Stimulated activated CD4-positive, alpha-beta T cell treated with anti-CD3 and anti-CD28 coated beads, Interleukin-1b, Interleukin-23, amount 100 ng/mL, for 1 hour (primary cell): ENCODE measurements at places on chromosomes 4 and X.

GRCh38 chr4:149238097-149238496, 577.5 kb downstream of the IQCM start:
- DNase-seq, result no peak

DNA sequence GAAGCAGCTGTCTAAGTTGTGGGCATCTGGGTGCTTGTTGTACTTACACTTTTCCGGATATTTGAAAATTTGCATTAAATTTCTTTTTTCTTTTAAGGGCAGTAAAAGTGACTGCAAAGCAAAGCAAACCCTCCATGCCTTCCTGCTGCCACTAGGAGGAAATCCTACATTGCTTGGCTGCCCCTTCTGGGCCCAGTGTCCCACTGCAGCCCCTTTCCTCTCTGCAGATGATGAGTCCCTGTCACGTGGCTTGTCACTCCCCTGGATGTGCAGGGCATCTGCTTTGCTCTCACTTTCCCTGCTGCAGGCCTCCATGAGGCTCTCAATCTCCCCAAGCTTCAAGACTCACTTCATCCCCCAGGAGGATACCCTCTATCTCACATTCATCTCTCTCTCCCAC, 12.7 kb downstream of the TSR2 start:
- no peak for DNase-seq

DNA sequence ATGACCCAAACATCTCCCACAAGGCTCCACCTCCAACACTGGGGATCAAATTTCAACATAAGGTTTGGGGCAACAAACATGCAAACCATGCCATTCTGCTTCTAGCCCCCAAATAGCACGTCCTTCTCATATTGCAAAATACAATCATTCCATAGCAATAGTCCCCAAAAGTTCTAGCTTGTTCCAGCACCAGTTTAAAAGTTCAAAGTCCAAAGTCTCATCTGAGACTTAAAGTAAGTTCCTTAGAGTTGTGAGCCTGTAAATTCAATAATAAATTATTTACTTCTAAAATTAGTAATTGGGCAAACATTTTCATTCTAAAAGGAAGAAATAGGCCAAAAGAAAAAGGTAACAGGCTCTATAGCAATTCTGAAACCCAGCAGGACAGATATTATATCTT, 8.9 kb upstream of the TASL start:
- DNase-seq, result no peak

- DNase-seq, result no peak
Measured at GRCh38 chrX:53086464-53086863, 4.3 kb downstream of the TSPYL2 start.

- DNase-seq, result no peak
Measured at GRCh38 chr4:133969202-133969848, 232.3 kb downstream of the PABPC4L start.

DNA sequence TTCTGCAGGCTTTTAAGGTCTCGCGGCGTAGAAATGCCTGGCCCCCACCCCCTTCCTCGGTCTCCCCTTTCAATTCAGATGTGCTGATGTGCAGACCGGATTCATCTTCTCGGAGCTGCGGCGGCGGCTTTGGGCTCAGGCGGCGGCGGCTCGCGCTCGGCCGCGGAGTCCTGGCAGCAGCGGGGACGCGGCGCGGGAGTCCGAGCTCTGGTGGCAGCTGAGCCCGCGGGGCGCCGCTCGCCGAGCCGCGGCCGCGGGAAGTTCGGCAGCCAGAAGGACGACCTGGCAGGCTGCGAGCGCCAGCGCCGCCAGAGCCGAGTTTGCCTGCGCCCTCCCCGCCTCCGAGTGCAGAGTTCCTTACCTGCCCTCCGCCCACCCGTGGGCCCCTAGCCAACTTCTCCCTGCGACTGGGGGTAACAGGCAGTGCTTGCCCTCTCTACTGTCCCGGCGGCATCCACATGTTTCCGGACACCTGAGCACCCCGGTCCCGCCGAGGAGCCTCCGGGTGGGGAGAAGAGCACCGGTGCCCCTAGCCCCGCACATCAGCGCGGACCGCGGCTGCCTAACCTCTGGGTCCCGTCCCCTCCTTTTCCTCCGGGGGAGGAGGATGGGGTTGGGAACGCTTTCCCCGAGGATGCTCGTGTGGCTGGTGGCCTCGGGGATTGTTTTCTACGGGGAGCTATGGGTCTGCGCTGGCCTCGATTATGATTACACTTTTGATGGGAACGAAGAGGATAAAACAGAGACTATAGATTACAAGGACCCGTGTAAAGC, 448 bp downstream of the TLL1 start:
- DNase-seq, result no peak

DNA sequence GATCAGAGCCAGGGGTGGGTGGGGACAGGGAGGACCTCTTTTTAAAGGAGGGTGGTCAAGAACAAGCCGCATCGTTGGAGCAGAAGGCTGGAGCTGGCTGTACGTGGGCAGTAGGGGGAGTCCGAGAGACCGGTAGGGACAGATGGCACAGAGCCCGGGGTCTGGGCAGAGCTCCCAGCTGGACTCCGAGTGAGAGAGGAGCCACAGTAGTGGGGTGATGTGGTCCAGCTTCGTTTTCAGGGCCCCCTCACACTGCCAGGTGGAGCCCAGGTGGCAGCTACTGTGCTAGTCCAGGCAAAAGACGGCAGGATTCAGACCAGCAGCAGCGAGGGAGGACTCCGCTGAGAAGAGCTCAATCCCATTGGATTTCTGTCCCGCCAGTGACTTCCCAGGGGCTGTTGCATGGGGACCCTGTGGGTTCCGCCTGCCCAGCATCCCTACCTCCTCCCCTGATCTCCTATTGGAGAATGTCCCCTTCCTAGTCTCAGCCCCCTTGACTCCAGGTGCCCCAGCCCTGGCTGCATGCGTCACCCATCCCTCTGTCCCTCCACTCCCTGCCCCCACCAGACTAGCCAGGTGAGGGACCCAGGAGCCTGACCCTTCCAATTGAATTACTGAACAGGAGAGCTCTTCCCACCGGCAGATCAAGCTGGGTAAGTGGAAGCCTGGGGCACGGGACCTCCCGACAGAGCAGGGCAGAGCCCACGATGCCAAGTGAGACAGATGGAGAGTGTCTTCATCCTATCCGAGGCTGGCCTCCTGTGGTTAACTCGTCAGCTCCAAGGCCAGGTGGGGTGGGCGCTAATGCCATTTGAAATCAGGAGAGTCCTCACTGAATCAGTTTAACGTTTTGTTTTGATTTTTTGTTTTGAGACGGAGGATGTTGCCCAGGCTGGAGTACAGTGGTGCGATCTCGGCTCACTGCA, 2.9 kb downstream of the ARHGAP4 start:
- DNase-seq, result no peak

DNA sequence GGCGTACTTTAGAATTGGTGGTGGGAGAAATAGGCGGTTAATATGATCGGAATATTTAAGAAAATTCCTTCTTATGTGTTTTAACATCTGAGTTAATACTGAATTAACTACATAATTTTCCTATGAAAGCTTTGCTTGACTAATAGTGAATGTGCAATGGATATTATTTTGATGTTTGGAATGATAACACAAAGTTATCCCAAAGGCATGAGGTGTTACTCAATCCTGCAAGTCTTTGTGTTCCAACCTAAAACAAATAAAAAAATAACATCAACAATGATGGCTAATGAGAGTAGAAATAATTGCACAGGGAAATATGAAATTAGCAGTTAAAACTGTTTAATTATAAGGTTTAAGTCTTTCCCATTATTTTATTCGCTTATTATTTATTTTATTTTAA, 183.6 kb upstream of the ARSJ start:
- no peak for DNase-seq

GRCh38 chr4:125760201-125760819, 445.6 kb downstream of the FAT4 start:
- no peak for DNase-seq

- DNase-seq, result no peak
Measured at GRCh38 chr4:8176547-8177399, 18.2 kb upstream of the ABLIM2 start.

DNA sequence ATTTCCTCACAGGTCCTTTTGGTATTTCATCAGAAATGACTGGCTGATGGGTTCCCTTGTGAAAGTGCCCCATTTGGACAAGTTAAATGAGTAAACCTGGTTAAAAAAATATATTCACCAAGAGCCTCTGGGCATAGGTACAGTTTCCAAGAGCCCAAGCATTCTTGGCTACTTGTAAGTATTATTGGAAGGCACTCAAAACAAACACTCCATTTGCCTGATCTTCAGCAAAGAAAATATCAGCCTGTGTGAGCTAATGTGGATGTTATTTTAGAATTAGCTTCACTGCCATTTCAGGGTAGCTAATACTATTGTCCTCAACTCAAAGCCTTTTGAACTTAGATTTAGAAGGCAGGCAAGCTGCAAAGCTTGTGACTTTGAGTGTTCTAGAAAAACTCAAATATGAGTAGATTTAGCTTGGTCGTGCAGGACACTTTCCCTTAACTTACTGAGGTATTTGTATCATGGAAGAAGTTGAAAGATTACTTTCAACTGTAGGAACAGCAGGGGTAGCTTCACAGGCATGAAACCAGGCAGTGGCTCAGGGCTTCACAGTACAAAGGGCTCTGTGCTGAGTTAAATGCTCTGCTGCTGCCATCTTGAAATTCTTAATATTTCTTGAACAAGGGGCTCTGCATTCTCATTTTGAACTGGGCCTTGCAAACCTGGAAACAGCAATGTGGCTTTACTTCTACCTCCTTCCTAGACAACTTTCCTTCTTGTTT, 177.2 kb downstream of the AMELX start:
- DNase-seq, result no peak

GRCh38 chr4:51866835-51867234, 23.9 kb downstream of the DCUN1D4 start:
- DNase-seq, result no peak

DNA sequence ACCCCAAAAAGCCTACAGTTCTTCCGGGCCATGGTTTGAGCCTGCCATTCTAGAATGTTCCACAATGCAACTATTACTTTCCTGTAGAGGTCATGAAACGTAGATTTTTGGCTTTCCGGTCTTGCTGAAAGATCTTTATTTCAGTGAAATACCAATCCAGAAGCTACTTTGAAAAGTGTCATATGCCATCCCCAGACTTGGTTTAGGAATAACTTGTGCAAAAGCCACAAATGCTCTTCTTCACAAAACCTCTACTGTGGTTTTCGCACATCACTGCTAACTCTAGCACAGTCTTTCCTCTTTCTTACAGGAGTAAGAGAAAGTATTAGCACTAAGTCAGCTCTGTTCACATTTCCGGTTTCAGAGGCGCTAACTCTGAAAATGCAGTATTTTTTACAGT, 12.7 kb upstream of the CD40LG start:
- no peak for DNase-seq

GRCh38 chr4:37639551-37640285, 46.5 kb downstream of the RELL1 start:
- DNase-seq, result no peak

DNA sequence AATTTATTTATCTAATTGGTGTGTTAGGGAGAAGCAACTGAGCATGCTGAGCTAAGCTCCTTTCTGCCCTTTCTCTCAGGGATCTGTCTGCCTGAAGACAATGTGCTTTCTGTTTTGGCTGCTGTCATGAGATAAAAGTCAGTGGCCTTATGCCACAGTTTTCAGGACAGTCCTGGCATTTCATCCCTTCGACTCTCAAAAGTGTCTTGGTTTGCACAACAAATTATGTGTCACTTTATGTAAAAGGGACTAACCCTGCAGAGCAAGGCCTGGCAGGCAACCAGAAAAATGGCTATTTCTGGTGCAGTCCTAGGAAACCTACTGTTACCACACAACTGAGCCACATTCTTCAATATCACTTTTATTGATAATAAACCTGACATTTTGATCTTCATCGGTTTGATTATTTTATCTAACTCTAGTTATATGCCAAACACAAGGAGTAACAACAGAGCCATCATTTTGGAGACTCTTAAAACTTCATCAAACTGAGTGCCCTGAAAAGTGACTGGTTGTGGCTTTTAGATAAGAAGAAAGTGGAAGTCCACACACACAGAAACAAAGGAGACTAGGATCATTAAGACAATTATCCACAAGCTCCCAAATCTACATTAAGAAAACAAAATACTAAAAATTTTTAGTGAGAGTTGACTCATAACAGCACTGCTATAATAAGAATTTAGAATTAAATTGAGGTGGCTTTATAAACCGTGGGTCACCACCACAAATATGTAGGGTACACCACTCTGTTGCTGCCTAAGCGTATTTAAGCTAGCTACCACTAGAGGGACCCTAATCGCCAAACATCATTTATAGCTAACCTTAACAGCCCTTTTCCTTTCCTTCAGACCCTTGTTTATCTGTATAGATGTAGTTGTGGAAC, 95.9 kb upstream of the PTPN13 start:
- no peak for DNase-seq

GRCh38 chr4:13627178-13627605, 333 bp downstream of the BOD1L1 start:
- DNase-seq, result no peak

- no peak for DNase-seq
Measured at GRCh38 chrX:154294791-154295574, at the start of gene TEX28. Gene TEX28, minus strand, starts transcription at chrX:154295124. Its CDS starts 3,007 bp downstream, at chrX:154292117.

- DNase-seq, result no peak
Measured at GRCh38 chr4:113336556-113336955, 287.1 kb downstream of the ANK2 start.

DNA sequence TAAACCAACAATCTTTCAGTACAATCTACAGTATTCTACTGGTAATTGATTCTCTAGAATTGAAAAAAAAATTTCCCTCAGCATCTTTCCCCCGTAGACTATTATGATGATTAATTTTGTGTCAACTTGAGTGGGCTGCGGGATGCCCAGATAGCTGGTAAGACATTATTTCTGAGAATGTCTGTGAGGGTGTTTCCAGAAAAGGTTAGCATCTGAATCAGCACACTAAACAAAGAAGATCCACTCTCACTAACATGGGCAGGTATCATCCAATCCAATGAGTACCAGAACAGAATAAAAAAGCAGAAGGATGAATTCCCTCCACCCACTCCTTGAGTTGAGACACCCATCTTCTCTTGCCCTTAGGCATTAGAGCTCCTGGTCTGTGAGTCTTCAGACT, 186.1 kb upstream of the MAB21L2 start:
- DNase-seq, result no peak

- DNase-seq, result no peak
Measured at GRCh38 chr4:34178476-34178875, 2065.8 kb downstream of the ARAP2 start.

DNA sequence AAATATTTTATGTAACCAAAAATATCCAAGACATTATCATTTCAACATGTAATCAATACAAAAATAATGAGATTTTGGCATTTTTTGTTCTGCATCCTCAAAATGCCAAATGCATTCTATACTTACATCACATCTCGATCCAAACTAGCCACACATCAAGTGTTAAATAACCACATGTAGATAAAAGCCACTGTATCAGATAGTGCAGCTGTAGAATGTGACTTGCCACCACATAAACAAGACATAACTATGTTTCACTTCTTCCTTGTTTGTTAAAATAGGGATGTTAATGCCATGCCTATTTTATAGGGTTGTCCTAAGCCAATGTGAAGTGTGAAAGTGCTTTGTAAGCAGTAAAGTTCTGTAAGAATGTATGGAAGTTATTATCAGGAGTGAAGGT, 20.9 kb downstream of the INTS6L start:
- DNase-seq, result no peak

- no peak for DNase-seq
Measured at GRCh38 chr4:48033825-48034413, 17.3 kb downstream of the NIPAL1 start.

- no peak for DNase-seq
Measured at GRCh38 chrX:97797076-97797475, 913.4 kb downstream of the RPA4 start.
